T-cell (primary cell): ENCODE measurements at places on chromosomes 2 and 18. TPM values are rescaled to one million over a fixed set of nuclear protein-coding genes. Genes with fewer than 3 reads are reported as not detected.

DNA sequence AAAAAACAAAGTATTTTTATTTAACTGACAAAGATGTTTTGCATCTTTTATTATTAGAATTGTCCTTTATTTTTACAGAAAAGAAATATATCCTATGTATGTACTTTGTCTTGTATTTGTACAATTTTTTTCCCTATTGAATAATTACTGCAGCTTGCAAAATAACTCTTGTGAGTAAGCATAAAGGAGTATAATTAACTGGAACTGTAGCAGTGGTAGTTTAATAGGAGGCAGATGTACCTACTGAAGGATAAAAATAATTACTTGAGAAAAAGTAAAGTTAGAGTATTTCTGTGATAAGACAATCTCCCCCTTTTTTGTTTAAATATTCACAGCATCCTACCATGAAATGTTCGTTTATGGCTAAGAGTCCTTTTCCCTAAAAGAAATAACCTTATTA lies 34.7 kb downstream of the EHBP1 start:
- no peaks in the 10 kb centered on the region for H3K36me3 ChIP-seq
- DNase-seq: no peak
- H3K27me3 ChIP-seq: no peaks in the 10 kb centered on the region
- H3K4me3 ChIP-seq: no peak overlapping the region
- H3K27ac ChIP-seq: no peak overlapping the region

DSEL gene
- total RNA-seq: 1.5 TPM

- no peaks in the 10 kb centered on the region for H3K4me1 ChIP-seq
- no peaks in the 10 kb centered on the region for H3K27me3 ChIP-seq
- H3K4me3 ChIP-seq: no peak overlapping the region
- H3K36me3 ChIP-seq: no peaks in the 10 kb centered on the region
- no peak overlapping the region for H3K27ac ChIP-seq
These were observed 17.1 kb upstream of the SNED1 start for GRCh38 chr2:240981280-240981679.

GRCh38 chr2:88659538-88659915 lies 31.9 kb upstream of the RPIA start:
- H3K4me3 ChIP-seq: no peak overlapping the region
- no peaks in the 10 kb centered on the region for H3K27me3 ChIP-seq
- no peaks in the 10 kb centered on the region for H3K4me1 ChIP-seq
- H3K36me3 ChIP-seq: no peaks in the 10 kb centered on the region
- no peak overlapping the region for H3K27ac ChIP-seq
